ENCODE measurements at places on chromosomes 7 and 10.
A peak's percentile ranks its signal among the peaks of the same experiment; 100 is the strongest.

DNA sequence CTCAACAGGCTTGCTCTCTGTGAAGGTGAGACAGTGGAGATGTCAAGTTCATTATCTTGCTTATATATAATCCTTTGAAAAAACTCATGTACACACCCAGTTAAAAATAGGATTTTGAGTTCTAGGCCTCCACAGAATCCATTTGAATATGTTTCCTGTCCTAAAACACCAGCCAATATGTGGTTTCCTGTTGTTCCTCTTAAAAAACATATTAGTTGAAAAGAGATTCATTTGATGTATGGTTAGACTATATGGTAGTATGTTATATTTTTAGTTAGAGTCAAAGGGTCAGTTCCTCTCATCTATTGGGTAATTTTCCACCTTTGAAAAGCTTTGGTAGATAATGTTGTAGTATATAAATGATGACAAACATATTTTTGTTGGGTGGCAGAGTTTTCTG is 16.0 kb downstream of the PPP1R9A start:
- DNase-seq: no peak

GRCh38 chr7:108146070-108146842 is 16.1 kb upstream of the LAMB4 start:
- DNase-seq: peak; percentile 83

DNA sequence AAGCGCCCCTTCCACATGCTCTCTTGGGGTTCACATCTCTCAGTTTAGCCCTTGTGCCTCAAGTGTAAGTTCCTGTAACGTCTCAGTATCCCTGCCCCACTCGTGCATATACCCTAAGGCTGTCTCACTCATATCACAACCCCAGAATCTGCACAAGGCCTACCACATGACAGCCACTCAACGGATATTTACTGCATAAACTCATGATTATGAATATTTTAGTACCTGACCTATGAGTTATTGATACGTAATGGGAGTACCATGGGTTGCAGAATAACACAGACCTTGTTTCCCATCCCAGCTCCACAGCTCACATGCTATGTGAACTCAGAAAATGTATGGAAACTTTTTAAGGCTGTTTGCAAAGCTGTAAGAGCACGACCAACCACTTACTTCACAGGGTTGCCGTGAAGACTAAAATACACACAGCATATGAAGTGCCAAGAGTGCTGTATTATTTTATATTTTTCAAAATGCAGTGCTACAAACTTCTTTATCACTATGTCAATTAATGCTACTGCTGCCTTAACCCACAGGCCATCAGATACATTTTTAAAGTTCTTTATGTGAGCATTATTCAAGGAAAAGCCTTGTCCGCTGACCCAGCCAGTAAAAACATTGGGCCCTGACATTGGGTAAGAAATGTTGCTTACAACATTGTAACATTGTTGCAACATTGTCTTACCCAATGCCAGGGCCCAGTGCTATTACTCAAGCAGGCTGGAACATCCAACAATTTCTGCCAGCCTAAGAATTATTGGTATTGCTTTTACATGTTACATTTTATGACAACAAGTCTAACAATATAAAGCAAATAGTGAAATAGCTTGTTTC is 97.2 kb downstream of the JAZF1 start:
- DNase-seq: peak; percentile 72

DNA sequence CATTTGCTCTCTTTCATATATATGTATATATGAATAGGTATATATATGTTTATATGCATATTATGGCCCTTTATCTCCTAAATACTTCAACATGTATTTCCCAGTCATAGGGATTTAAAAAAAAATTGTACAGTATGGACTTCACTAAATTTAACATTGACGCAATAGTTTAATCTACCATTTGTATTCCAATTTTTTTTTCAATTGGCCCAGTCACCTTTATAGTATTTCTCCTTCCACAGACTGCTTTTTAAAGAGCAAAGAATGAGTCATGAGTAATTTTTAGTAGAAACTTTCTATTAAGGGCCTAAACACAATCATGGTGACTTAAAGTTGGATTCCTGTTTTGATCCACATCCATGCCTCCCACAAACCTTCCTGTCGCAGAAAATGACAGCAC is 20.5 kb downstream of the CCSER2 start:
- no peak for DNase-seq

GRCh38 chr10:86692023-86692514 is 23.8 kb downstream of the LDB3 start:
- DNase-seq: no peak

DNA sequence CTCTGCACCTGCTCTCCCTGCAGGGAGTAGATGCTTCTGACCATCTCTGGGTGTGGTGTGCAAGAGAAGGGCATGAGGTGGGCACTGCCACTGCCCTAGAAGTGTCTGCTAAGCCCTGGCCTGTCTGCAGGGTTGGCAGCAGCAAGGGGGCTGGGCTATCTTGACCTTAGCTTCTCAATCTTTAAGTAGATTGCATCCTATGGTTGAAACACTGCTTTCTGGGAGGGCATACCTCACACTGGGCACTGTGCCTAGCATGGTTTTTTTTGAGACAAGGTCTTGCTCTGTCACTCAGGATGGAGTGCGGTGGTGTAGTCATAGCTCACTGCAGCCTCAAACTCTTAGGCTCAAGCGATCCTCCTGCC is 54.9 kb downstream of the CLIP2 start:
- no peak for DNase-seq
